ENCODE measurements at places on chromosomes 2 and 18.

DNA sequence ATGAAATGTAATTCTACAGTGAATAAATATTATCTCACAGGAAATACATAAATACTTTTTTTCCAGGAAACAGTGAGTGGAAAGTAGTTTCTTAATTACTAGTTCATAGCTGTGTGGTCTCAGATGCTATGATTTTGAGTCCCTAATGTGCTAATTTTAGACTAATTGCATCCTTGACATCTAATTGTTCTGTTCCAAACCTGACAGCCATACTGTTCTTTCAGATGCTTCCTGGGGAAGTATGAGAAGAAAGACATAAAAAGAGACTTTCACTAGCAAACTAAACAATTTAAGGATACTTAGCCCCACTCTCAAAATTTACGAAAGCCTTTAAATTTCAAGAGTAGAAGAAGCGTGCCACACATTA is 350.9 kb upstream of the CDH20 start:
- DNase-seq: no peak

- DNase-seq: no peak
Measured at GRCh38 chr2:239300242-239300641, 100.6 kb downstream of the HDAC4 start.

GRCh38 chr2:16067866-16068551 is 127.7 kb downstream of the MYCN start:
- no peak for DNase-seq

DNA sequence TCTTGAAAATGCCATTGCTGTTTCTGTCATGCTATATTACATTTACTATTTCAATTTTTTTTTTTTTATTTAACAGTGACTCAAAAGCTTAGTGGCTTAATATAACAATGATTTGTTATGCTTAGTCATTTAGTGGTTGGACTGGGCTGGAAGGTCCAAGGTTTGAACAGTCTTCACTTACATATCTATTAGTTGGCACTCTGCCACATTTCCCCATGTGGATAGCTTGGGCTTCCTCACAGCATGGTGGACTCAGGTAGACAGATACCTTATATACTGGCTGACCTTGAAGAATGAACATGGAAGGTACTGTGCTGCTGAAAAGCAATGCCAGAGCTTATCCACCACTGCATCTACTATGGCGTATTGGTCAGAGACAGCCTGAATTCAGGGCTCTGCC is 909.5 kb upstream of the SOX11 start:
- no peak for DNase-seq

DNA sequence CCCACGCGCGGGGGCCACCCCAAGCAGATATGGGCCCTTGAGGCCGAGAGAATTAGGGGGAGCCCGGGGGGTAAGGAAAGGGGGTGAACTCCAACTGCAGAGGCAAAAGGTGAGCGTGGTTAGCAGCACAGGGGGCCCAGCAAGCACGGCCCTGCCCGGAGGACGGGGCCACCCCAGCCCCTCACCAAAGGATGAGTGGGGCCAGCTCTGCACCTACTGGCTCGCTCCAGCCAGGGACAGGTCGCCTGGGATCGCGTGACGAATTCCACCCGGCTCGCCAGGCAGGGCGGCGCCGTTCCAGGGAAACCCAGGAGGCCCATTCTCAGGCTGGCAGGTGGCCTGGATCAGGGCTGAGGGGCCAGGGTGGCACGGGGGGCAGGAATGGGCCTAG is 38.6 kb downstream of the BIN1 start:
- DNase-seq: no peak

DNA sequence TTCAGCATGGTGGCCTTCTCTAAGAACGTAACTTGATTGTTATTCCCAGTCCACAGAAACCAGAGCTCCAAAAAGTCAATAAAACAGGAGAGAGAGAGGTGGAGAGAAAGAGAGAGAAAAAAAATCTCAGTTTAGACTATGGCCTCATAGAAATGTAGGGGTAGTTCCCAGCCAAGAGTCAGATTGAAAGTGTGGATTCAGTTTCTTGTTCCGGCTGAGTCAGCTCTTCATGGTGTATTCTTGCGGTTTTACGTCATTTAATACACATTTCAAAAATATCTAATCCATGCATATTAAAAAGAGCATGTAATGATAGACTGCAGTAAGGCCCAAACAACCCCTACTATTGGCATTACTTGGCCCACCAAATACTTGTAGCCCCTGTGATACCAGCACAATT is 303.9 kb downstream of the ETAA1 start:
- no peak for DNase-seq

DNA sequence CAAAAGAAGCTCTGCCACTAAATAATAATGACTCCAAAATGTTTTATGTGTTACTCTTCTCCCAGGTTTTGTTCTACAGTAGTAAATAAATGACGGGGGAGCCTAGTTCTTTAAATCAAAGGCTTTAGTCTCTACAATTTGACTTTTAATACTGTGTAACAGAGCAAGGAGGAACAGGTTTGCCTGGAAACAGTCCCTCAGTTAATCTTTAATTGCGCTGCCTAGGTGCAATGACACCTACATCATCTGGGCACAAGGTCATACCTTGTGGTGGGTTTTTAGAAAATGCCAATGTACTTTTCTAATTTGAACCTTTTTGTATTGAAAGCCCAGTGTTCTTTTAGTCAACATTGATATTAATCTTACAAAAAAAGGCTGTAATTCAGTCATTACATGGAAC is 287.3 kb upstream of the SETBP1 start:
- DNase-seq: no peak

GRCh38 chr2:48566592-48567310 is 36.8 kb downstream of the STON1 start:
- DNase-seq: no peak

DNA sequence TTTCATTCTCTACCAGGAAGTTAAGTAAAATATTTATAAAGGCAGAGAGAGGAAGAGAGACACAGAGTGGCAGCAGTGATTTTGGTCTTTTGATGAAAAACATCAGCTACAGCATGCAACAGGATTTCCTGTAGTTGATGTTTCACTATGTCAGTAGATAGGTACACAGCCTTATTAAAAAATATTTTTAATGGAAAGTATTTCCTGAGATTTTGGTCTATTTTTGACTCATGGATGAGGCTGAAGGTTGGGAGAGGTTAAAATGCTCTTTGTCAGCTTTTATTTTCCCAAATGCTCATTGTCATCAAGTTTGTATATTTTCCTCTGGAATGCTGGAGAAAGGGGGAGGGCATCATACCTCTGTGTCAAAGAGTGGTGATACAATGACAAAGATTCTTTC is 1112.5 kb downstream of the CBLN2 start:
- DNase-seq: no peak

- no peak for DNase-seq
Measured at GRCh38 chr2:79573895-79574674, 61.2 kb downstream of the CTNNA2 start.

DNA sequence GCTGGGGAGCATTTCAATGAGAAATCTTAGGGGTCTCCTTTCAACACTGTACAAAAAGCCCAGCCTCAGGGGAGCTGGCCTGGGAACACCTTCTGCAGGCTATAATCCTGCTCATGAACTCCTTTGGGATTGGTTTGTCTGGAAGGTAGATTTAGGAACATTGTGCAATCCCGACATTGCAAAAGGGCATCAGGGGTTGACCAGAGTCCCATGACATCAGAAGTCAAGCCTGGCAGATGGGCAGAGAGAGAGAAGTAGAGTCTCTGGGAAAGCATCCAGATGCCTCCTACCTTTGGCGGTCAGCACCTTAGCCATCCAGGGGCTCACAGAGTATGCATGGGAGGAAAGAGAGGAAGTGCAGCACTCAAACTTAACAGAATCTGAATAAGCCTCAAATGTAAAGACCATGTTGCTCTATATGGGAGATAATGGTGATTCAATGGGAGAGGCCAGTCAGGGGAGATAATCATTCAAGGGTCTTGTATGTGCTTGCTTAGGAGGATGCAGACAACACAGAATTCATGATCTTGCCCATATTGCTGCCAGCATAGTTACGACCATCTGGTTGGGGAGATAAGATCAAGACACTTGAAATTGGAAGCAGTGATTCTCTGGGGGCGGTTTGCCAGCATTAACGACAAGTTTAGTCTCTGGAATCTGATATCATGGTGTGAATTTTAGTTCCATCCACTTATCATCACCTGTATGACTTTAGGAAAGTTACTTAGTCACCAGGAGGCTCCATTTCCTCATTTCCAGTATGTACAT is 58.3 kb upstream of the UPP2 start:
- no peak for DNase-seq

DNA sequence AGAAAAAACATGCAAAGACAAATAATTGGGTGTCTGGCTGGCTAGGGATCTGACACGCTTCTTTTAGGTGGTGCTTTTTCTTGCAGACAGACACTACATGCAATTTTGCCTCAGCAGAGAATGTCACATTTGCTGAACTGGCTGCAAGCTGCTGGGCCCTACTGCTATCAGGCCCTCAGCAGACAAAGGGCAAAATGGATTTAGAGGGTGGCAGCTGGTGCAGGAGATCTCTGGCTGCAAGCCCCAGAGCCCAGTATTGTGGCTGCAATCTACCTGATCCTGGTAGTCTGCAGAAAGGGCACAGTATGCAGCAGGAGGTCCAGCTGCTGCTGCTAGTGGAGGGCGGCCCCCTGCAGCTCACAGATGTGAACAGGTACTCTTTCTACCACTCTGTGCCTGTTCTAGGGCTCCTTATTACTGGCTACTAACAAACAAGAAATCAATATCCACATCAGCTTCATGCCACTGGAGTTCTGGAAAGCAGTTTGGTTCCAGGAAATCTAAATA is 796.7 kb upstream of the CELF4 start:
- no peak for DNase-seq

DNA sequence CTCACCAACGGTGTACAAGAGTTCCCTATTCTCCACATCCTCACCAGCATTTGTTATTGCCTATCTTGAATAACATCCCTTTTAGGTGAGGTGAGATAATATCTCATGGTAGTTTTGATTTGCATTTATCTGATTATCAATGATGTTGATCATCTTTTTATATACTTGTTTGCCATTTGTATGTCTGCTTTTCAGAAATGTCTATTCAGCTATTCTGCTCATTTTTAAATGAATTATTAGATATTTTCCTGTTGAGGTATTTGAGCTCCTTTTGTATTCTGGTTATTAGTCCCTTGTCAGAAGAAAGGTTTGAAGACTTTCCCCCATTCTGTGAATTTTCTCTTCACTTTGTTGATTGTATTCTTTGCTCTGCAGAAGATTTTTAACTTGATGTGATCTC is 695.5 kb upstream of the DDX18 start:
- no peak for DNase-seq

DNA sequence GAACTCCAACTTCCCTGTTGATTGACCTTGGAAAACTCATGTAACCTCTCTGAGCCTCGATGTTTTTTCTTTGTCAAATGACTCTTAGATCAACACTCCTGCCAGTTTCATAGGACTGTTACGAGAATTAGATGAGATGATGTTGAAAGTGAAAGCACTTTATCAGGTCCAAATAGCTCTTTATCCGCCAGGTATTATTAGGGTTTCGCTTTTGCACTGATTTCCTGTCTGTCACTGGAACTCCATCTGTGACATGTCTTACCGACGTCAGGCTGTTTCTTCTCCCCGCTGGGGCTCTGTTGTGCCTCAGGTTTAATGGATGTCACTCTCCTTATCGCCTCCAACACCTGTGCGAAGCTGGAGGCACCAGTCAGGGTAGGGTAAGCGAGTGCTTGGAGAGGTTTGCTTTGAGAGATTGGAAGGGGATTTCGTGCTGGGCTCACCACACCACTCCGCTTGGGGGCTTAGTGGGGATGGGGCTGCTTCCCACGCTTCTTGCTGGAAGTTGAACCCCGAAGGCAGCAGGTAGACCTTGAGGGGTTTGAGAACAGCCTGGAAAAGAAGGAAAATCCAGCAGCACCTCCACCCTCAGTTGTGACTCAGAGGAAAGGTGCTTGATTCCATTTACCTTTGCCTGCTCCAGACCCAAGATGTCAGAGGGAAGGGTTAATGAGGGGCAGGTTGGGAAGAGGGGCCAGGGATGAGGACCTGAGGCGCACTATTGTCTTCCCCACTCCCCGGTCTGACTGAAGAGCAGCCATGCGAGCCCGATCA is 4.3 kb downstream of the GAD1 start:
- no peak for DNase-seq

- DNase-seq: no peak
Measured at GRCh38 chr2:123687064-123687463, 338.0 kb upstream of the CNTNAP5 start.

GRCh38 chr2:113092864-113093612 is 25.3 kb downstream of the IL1F10 start:
- DNase-seq: no peak

DNA sequence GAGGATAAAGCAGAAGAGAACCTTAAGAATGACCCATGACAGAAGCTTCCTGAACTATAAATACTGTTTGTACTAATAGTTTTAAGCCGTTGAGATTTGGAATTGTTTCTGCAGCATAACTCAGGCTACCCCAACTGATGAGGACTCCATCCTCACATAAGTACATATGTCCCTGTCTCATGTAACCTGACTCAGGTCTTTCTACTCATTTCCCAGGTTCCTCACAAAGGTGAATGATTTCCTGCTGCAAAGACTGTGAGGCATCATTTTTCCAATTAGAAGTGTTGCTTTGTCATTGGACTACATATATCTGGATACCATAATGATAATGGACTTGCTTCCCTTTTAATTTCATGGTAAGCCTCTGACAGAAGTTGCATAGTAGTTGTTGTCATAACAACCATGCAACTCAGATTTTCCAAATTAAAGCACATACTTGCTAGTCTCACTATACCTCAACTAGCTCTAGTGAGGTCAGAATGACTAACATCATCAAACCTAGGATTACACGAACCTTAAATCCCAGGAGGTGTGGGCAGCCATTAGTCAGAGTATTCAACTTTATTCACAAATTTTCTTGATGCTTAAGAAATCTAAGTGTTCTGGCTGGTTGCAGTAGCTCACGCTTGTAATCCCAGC is 38.0 kb upstream of the NEDD4L start:
- DNase-seq: no peak

DNA sequence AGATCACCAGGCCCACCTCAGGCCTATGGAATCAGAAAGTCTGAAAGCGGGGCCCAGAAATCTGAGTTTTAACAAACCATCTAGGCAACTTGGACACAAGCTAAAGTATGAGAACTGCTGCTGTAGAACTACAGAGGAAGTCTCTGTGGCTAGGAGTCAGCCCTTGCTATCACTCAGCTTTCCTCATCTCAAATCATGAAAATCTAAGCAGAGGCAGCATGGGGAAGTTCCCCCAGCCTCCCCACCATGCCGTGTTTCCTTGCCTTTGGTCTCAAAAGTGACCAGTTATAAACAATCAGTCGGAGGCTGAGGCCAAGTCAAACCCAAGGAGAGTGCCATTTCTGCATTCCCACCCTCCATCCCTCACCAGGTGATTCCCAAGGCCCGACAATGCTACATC is 404.7 kb downstream of the BCL11A start:
- no peak for DNase-seq

DNA sequence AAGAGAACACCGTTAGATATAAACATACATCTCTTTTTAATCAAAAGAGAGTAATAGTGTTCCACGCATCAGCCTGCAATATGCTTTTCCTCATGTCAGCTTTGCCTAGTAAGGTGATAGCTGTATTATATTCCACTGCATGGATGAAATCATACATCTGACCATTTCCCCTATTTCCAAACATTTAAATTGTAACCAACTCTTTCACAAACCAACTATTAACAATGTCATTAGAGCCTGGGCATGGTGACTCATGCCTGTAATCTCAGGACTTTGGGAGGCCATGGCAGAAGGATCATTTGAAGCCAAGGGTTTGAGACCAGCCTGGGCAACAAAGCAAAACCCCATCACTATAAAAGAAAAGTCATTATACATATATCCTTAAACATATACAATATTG is 284.8 kb downstream of the BCL11A start:
- no peak for DNase-seq
